Stimulated activated CD4-positive, alpha-beta T cell treated with anti-CD3 and anti-CD28 coated beads, TNF-alpha, amount 100 ng/mL, for 4 hours (primary cell): ENCODE measurements at places on chromosomes 4 and X.

GRCh38 chrX:9927698-9928482, 39.3 kb upstream of the CLDN34 start:
- no peak for DNase-seq

GRCh38 chr4:140098455-140099160, 55.4 kb downstream of the MAML3 start:
- DNase-seq = no peak

DNA sequence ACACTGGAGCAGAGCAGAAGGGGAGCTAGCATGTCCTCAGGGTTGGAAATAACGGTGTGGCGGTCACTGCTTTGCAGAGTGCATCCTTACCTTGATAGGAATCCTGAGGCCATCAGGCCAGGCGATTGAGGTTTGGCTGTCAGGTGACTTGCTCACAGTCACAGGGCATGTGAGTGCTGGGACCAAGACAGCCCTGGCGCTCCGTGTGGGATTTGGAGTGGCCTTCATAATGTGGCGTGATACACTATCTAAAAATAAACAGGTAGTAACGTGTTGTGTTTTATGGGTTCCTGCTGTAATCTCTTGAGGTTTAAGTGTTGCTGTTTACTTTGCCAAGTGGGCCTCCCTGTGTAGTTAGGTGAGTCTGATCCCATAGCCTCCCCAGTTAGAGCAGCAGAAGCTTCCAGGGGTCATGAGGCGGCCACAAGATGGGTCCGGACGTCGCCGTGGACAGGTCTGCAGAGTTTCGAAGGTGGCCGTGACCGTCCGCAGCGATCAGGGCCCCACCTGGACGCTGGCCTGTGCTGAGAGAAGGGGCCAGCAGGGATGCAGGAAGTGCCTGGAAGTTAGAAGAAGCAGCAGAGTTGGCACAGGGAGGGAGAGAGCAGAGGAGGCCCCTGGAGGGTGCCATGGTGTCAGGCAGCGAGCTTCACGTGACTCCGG, 27.7 kb downstream of the RGS12 start:
- no peak for DNase-seq

DNA sequence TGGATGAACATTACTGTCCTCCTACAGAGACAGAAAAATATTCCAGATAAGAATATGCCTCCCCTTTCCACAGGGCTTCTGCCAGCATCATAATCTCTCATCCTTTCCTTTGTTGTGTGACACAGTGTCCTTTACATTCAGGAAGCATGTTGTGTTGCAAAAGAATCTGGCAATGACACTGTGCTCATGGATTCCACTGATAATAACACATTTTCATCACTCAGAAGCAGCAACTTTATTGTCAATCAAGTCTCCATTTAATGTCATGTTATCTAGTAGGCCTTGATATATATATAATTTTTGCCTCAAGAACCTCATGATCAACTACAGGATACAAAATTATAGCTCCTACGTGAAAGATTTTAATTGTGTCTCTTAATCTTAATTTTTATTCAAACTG, 833.9 kb downstream of the FSTL5 start:
- DNase-seq = no peak

- no peak for DNase-seq
Observed at GRCh38 chr4:182583703-182584415, 333.3 kb downstream of the DCTD start.

DNA sequence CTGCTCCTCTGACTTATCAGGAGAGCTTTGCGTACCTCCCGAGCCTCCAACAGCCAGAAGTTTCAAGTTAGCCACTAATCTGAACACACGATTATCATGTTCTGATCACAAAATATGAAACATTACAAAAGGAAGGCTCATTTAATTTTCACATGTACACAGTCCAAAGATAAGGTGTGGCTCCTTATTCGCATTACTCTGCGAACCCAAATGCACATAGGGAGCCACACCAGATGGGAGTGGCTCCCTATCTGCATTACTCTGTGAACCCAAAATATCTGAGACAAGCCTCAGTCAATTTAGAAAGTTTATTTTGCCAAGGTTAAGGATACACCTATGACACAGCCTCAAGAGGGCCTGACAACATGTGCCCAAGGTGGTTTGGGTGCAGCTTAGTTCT, 28.4 kb downstream of the TLR8 start:
- DNase-seq = no peak

DNA sequence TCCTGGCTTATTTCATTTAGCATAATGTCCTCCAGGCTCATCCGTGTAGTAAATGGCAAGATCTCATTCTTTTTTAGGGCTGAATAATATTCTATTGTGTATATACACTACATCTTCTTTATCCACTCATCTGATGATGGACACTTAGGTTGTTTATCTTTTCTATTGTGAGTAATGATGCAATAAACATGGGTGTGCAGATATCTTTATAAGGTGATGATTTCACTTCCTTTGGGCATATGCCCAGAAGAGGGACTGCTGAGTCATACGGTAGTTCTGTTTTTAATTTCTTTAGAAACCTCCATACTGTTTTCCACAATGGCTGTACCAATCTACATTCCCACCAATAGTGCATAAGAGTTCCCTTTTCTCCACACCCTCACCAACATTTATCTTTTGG, 317.6 kb upstream of the CNKSR2 start:
- no peak for DNase-seq

- no peak for DNase-seq
Observed at GRCh38 chr4:100008048-100008447, 58.0 kb upstream of the H2AZ1 start.

DNA sequence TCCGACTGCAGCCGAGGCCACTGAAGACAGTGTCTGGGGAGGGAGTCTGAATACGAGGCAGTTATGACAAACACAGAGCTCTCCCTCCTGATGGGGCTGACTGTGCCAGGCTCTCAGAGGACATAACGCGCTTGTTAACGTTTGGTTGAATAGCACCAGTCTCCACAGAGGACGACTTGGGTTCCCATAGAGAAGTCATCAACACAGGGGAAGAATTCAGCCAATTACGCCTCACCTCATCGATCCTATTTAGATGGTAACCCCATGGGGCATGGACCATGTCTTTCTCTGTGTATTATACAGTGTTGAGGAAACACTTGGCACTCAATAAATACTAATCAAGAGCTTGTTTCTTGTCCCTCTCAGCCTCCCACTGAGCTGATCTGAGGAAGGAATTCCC, 642.6 kb upstream of the LCORL start:
- no peak for DNase-seq

GRCh38 chr4:89733946-89734345, 103.0 kb downstream of the SNCA start:
- DNase-seq = no peak

DNA sequence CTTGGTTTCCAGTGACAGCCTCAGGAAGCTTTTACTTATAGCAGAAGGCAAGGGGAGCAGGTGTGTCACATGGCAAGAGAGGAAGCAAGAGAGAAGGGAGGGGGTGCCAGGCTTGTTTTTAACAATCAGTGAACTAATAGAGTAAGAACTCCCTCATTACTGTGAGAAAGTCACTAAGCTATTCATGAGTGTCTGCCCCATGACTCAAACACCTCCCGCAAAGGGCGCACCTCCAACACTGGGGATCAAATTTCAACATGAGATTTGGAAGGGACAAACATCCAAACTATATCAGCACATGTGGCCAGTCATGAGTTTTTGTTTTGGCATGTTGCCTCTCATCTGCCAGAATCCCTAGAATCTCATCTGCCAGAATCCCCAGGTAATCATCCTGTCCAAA, 183.5 kb upstream of the C1QTNF7 start:
- DNase-seq = no peak

- no peak for DNase-seq
Observed at GRCh38 chrX:133364196-133364595, 51.1 kb downstream of the GPC4 start.

DNA sequence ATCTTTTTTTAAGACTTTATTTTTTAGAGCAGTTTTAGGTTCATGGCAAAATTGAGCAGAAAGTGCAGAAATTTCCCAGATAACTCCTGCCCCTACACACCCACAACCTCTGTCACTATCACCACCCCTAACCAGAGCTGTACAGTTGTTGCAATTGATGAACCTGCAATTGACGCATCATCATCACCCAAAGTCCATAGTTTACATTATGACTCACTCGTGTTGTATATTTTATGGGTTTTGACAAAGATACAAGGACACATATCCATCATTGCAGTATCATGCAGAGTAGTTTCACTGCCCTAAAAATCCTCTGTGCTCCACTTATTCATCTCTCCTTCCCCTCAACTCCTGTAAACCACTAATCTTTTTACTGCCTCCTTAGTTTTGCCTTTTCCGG, 34.5 kb upstream of the WAS start:
- no peak for DNase-seq

DNA sequence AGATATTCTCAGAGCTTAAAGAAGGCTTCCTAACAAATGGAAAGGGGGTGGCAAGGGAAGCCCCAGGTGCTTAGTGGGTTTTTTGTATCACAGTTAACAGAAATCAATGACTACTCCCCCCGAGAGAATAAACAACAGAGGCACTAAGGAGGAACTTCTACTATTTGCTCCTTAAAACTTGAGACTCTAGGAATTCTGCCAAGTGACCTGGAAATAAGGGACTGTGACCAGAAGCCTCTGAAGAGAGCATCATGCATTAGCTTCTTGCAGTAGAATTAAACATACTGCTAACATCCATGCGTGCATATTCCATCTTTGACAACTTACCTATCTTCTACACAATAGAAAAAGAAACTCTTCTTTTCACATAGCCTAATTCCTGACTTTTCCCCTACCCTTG, 86.8 kb downstream of the CAMK2D start:
- DNase-seq = no peak

DNA sequence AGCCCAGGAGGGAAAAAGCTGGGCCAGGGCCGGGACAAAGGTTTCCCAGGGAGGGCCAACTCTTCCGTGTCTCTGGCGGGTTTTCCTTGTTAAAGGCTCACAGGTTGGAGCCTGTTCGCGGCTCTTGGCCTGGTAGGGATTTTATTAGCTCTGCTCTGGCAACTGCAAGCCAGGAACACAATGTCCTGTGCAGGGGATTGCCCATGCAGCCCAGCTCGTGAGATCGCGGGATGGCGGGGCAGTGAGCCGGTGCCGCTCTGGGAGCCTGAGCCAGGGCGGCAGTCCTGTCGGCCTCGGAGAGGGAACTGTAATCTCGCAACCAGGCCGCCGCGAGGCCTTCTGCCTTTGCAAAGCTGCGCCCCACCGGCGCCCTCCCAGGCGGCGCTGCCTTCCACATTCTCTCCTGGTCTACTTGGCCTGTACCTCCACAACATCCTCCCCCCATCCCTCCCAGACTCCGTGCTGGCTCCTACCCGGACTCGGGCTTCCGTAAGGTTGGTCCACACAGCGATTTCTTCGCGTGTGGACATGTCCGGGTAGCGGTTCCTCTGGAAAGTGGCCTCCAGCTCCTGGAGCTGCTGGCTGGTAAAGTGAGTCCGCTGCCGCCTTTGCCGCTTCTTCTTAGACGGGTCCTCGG, 2.1 kb downstream of the PITX2 start:
- DNase-seq = no peak

DNA sequence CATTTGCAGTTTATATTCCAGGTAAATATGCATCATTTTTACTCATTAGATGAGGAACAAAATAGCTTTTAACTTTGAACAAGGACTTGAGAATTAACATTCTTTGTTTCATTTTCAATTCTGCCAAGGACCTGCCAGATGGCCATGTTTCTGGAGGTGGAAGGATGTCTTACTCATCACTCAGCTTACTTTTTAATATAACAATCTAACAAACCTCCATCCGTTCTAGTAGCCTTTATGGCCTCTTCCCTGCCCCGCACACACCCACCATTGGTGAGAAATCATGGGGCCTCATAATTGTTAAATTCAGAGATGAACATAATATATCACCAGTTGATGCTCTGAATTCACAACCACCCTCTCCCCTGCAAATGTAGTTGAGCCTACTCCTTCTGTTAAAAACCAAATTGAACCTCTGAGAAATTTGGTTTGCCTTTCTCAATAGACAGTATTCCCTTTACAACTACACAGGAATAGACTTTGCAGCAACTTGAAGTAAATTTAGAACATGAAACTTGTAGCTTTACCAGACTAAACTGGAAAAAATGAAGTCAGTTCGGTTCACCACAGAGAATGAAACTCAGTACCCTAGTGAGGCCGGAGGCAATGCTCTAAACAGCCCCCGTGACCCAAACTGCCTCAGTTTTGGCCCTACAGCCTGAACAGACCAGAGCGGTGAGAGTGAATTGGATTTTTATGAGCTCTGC, 50.1 kb upstream of the ACSL4 start:
- no peak for DNase-seq

GRCh38 chr4:20370274-20370673, 118.6 kb downstream of the SLIT2 start:
- no peak for DNase-seq

DNA sequence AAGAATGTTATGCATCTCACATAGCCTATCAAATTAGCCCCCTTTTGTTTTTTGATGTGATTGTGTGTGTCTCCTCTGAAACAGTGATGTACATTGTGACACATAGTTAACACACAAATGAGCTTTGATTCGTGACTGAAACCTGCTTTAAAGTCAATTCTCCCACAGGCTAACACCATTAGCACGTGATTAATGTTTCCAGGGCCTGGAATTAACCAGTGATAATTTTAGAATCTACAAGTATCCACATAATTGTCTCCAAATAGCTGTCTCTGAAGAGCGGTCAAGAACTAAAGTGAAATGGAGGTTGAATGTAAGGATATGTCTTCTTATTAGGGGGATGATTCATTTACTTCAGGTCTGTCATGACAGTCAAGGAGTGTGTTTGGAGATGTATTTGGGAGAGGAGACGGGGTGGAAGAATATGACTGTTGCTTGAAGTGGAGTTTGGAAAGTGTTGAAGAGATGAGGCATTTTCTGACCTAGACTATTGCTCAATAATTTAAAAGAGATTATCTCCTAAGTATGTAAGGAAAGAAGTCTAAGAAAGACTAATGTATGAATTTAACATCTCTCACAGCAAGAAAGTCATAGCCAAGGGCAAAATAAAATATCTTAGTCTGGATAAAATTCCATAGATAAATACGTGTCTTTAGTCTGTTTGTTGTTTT, 13.7 kb upstream of the RASGEF1B start:
- no peak for DNase-seq

- DNase-seq = no peak
Observed at GRCh38 chrX:142831961-142832530, 193.7 kb upstream of the SPANXN4 start.

GRCh38 chr4:139641218-139641617, 24.4 kb upstream of the MGST2 start:
- DNase-seq = no peak

DNA sequence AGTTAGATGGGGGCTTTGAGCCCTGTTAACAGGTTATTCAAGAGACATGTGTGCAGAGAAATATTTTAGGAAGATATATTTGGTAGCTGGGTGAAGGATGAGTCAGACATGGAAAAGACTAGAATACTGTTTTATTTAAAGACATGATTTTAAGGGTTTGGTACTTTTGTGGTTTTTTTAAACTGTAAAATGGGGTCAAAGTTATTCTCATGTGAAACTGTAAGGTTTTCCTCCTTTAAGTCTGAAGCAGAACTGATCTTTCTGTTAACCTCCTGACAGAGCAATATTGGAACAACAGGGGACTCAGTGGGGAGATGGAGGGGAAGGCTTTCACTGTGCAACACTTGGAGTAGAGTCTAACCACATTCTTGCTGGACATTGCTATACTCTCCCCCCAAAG, 112.4 kb upstream of the LSM6 start:
- DNase-seq = no peak
